HT-29 (cell line): ENCODE measurements at places on chromosomes 3 and 15. TPM values are rescaled to one million over a fixed set of nuclear protein-coding genes. Genes with fewer than 3 reads are reported as not detected.

CLEC3B gene
- not detected in 2 replicates for total RNA-seq

FBXO40 gene
- not detected in 2 replicates for total RNA-seq

CPNE9 gene
- 0.36 TPM in 1 of 2 replicates, not detected in the other for total RNA-seq

GAP43 gene
- total RNA-seq: not detected in 2 replicates

AGBL1 gene
- not detected in 2 replicates for total RNA-seq

PXYLP1 gene
- 6.2 and 9.7 TPM in 2 replicates for total RNA-seq

MME gene
- 0.03 TPM in 1 of 2 replicates, not detected in the other for total RNA-seq

LAMB2 gene
- total RNA-seq: 49.5 and 56.8 TPM in 2 replicates

ECE2 gene
- not detected in 2 replicates for total RNA-seq

IGDCC3 gene
- total RNA-seq: not detected in 2 replicates

IL20RB gene
- 3.4 and 4.9 TPM in 2 replicates for total RNA-seq

SETMAR gene
- 5.6 and 8.1 TPM in 2 replicates for total RNA-seq

MNS1 gene
- 4.0 and 6.8 TPM in 2 replicates for total RNA-seq

ADAMTS9 gene
- total RNA-seq: 0.05 TPM in 1 of 2 replicates, not detected in the other

VEPH1 gene
- total RNA-seq: not detected in 2 replicates
